H1 (cell line): ENCODE measurements at places on chromosomes 7 and 10. TPM values are rescaled to one million over a fixed set of nuclear protein-coding genes. Genes with fewer than 3 reads are reported as not detected.

NKX6-2 gene
- 0.06 and 0.14 TPM in 2 replicates for polyA plus RNA-seq

GET4 gene
- 74.1 and 95.0 TPM in 2 replicates for polyA plus RNA-seq

CYP26A1 gene
- 9.1 and 23.2 TPM in 2 replicates for polyA plus RNA-seq

UCMA gene
- polyA plus RNA-seq = 1.2 and 1.8 TPM in 2 replicates

JAZF1 gene
- 2.6 and 4.9 TPM in 2 replicates for polyA plus RNA-seq

SFR1 gene
- polyA plus RNA-seq = 3.1 and 3.4 TPM in 2 replicates

TAS2R41 gene
- 0.12 TPM in 1 of 2 replicates, not detected in the other for polyA plus RNA-seq

TMEM213 gene
- polyA plus RNA-seq = 0.21 and 0.38 TPM in 2 replicates

PLEKHS1 gene
- not detected in 2 replicates for polyA plus RNA-seq

OR6B1 gene
- not detected in 2 replicates for polyA plus RNA-seq

ZNF716 gene
- polyA plus RNA-seq = not detected in 2 replicates

C10orf105 gene
- polyA plus RNA-seq = 0.71 and 1.4 TPM in 2 replicates

ZPBP gene
- not detected in 2 replicates for polyA plus RNA-seq

PNLIPRP2 gene
- polyA plus RNA-seq = 0.11 and 0.13 TPM in 2 replicates

ANKRD30A gene
- polyA plus RNA-seq = not detected in 2 replicates

GIMAP6 gene
- polyA plus RNA-seq = not detected in 2 replicates

ATP6V1F gene
- 318 and 344 TPM in 2 replicates for polyA plus RNA-seq

TRIP6 gene
- 88.4 and 112 TPM in 2 replicates for polyA plus RNA-seq

CYP2E1 gene
- 0.11 TPM in 2 replicates for polyA plus RNA-seq

PRLHR gene
- polyA plus RNA-seq = 0.05 TPM in 1 of 2 replicates, not detected in the other

NPC1L1 gene
- polyA plus RNA-seq = 0.14 and 0.21 TPM in 2 replicates

GNA12 gene
- 109 and 121 TPM in 2 replicates for polyA plus RNA-seq

HOXA7 gene
- polyA plus RNA-seq = 0.03 TPM in 1 of 2 replicates, not detected in the other

AS3MT gene
- 5.2 and 5.8 TPM in 2 replicates for polyA plus RNA-seq

GIMAP8 gene
- not detected in 2 replicates for polyA plus RNA-seq

SLC29A4 gene
- 15.1 and 20.2 TPM in 2 replicates for polyA plus RNA-seq

UNCX gene
- 0.03 TPM in 1 of 2 replicates, not detected in the other for polyA plus RNA-seq

TNRC18 gene
- 1.7 and 3.2 TPM in 2 replicates for polyA plus RNA-seq
